ENCODE measurements at places on chromosomes 11 and 22.
A peak's percentile ranks its signal among the peaks of the same experiment; 100 is the strongest.

DNA sequence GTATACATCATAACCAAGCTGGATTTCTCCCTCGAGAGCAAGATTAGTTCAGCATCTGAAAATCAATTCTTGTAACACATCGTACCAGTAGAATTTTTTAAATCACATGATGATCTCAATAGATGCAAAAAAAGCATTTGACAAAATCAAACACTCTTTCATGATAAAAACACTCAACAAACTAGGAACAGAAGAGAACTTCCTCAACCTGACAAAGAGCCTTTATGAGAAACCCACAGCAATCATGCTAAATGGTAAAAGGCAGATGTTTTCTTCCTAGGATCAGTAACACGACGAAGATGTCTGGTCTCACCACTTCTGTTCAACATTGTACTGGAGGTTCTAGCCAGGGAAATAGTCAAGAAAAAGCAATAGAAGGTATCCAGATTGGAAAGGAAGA is 34.1 kb upstream of the TMPRSS4 start:
- no peak for DNase-seq

- no peak for DNase-seq
These were observed 385.7 kb downstream of the AASDHPPT start for GRCh38 chr11:106463154-106463553.

GRCh38 chr11:112785719-112786118 is 175.5 kb upstream of the NCAM1 start:
- DNase-seq = peak; percentile 61

- DNase-seq = no peak
These were observed 129.1 kb upstream of the THY1 start for GRCh38 chr11:119552106-119552485.

GRCh38 chr11:118622376-118623268 is 15.2 kb downstream of the PHLDB1 start:
- DNase-seq = peak; percentile 69

- DNase-seq = peak; percentile 42
These were observed 73.7 kb upstream of the KIRREL3 start for GRCh38 chr11:127074151-127074761.

GRCh38 chr11:70807195-70807543 is 408.8 kb downstream of the CTTN start:
- no peak for DNase-seq

DNA sequence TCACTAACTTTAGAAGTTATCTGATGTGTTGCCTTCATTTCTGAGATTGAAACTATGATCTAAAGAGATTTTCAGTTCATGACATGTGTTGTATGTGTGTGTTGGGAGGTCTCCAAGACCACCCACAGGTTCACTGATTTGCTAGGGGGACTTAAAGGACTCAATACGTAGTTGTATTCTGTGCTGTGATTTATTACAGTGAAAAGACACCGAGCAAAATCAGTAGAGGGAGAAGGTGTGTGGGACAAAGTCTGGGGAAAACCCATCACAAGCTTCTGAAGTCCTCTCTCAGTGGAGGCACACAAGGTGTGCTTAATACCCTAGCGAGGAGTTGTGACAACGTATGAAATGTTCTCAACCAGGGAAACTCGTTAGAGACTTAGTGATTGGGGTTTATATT is 35.6 kb downstream of the RNF169 start:
- DNase-seq = no peak

GRCh38 chr11:2575591-2576051 is 124.2 kb downstream of the KCNQ1OT1 start:
- DNase-seq = no peak

DNA sequence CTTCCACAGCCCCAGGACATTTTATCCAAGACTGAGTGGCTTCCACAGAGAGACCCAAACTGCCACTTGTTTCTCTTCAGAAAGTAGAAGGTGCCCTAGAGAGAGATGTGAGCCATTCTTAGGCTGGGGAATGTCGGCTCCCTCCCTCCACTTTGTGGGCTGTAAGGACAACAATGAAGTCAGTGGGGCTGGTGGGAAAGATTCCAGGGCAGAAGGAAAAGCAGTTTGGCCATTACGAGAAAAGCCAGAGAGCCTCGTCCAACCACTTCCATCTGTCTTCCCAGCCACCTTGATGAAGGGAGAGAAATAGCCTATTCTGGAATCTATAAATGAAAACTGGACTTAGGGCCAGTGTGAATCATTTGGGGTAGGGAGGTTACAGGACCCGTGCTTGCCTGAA is 382.5 kb downstream of the NXPE2 start:
- no peak for DNase-seq

DNA sequence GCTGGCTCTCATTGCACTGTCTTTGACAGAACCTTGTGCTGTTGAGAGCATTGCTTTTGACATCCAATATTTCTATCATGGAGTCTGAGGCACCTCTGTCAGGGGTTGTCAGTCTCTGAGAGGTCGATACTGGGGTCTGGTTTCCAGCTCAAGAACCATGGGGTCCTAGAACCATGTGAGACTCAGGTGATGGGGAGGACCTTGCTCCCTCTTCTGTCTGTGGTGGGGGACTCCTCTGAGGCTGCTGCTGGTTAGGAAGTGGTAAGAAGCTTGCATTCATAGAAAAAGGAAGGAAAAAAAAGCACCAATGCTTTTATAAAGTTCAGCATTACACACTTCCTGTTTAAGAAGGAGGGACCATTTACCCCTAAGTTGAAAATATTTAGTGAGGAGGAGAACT is 91.8 kb upstream of the CD44 start:
- no peak for DNase-seq

GRCh38 chr11:134393638-134394037 is 18.4 kb downstream of the B3GAT1 start:
- DNase-seq = no peak

GRCh38 chr11:125300791-125301218 is 136.3 kb downstream of the PKNOX2 start:
- peak; percentile 16 for DNase-seq

DNA sequence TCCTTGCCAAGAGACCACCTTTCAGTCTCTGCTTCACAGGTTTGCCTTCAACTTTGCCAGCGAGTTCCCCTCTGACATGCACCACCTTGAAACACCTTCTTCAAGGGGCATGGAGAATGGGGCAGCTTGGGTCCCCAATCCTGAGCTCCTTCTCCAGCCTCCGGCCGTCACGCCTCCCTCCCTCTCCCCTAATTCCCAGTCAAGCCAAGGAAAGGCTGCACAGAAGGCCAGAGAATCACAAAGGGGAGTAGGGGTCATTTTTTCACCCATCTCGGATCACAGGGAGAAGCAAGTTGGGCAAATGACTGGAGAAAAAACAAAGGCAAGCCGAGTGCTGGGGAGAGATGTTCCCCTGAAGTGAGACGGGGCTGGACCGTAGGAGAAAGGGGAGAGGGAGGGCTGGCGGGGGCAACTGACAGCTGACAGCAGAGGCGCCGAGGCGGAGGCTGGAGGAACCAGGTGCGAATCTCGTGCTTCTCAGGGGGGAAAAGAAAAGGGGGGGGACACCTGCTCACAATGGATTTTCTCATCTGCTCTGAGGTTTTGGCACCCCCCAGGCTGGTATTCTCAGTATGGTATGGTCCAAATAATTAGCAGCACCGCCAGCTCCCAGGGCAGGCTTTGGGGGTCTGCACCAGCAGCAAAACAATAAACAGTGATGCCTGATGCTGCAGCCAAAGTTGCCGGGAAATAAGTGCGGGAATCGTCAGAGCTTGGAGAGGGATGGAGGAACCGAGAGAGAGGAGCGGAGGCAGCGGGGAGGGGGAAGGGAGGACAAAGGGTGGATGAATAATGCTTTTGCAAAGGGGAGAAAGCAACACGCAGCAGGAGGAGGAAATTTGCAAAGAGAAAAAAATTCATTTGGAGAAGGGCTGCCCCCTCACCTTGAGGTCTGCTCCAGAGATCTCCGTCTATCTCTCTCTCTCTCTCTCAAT is 644 bp downstream of the YPEL4 start:
- DNase-seq = peak; percentile 62

- DNase-seq = no peak
These were observed 14.1 kb upstream of the TMEM121B start for GRCh38 chr22:17135153-17135760.

DNA sequence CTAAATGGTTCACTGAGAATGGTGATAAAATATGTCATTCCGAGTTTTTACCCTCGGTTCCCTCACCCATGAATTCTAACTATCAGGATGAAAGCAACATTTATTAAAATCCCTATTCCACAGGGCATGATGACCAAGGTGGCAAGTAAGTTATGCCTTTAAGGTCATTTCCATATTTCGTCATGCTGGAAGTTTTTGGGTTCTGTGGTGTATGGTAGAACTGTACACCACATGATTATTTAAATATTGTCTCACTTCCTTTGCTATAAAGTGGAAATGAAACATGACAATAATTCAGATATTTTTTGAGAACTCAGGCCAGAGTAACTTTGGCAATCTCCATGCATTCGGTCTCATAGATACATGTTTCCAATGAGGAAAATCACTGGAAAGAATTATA is 68.5 kb upstream of the CARD18 start:
- no peak for DNase-seq

DNA sequence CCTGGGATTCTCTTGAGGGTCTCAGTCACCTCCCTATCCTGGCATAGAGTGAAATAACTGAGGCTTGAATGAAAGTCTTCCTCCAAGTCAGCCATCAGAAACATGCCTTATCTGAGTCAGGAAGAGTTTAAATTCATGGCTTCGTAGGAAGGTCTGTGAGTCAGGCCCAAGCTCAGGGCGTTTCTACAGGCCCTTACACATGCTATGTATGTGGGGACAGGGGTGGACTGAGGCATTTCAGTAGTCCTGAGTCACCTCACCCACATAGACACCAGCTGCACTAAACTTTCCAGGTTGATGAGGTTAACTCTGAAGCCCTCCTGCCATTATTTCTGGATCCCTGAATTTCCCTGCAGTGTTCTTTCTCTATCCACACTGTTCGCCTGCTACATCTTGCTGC is 134.6 kb upstream of the RCN1 start:
- DNase-seq = no peak

DNA sequence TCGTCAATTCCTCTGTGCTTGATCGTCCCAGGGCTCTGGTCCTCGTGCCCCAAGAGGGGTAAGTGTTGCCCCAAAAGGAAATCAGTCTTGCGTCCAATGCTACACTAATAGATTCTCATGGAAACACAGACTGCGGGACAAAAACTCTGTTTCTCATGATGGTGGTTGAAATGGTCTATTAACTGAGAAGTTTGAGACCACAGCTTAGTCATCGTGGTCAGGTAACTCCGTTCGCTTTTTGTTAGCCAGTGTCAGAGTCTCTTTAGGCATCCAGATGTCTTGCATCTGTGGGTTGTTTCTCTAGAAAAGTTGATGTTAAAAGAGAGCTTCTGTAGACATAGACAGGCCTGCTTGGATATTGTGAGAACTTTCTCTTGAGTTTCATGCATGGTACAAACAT is 104.6 kb upstream of the SORL1-AS1 start:
- DNase-seq = no peak

GRCh38 chr11:3879967-3880542 is 24.6 kb downstream of the STIM1 start:
- no peak for DNase-seq

- peak; percentile 89 for DNase-seq
These were observed 21.7 kb downstream of the TMPRSS13 start for GRCh38 chr11:117907276-117908108.

- DNase-seq = peak; percentile 86
These were observed 42.8 kb downstream of the PACS1 start for GRCh38 chr11:66112601-66113499.

- DNase-seq = peak; percentile 42
These were observed 438 bp downstream of the ZW10 start for GRCh38 chr11:113773092-113773415.

- DNase-seq = no peak
These were observed 301.2 kb downstream of the CTTN start for GRCh38 chr11:70699294-70700221.

GRCh38 chr11:5528495-5528894 is 12.0 kb upstream of the UBQLNL start:
- DNase-seq = no peak

DNA sequence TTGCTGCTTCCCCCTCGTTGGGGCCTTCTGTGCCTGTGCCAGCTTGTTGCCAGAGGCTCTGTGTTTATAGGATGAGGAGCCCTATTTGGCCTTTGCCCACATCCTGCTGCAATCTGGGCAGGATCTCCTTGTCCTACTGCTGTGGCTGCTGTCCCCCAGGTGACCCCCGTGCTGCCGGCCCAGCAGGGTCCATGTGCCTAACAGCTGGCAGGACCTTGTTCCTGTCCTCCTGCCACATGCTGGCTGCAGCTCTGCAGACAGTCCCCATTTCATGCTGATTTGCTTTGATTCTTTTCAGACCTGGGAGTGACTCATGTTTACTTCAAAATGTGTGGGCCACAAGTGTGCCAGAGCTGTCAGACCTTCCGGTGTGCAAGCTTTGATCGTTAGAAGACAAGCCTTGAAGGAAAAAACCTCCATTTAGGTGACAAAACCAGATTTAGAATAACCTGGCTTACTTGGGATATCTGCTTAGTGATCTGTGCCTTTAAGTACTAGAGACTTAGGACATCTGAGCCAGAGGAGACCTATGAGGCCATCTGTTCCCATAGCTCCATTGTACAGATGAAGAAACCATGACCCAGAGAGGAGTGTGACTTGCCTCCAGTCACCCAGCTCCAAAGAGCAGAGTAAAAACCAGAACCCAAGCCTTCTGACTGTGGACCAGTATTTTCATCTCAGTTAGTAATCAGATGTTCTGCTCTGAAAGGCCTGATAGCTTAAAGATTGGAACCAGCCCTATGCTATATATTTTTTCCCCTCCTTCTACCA is 11.1 kb downstream of the NAV2 start:
- DNase-seq = peak; percentile 78

DNA sequence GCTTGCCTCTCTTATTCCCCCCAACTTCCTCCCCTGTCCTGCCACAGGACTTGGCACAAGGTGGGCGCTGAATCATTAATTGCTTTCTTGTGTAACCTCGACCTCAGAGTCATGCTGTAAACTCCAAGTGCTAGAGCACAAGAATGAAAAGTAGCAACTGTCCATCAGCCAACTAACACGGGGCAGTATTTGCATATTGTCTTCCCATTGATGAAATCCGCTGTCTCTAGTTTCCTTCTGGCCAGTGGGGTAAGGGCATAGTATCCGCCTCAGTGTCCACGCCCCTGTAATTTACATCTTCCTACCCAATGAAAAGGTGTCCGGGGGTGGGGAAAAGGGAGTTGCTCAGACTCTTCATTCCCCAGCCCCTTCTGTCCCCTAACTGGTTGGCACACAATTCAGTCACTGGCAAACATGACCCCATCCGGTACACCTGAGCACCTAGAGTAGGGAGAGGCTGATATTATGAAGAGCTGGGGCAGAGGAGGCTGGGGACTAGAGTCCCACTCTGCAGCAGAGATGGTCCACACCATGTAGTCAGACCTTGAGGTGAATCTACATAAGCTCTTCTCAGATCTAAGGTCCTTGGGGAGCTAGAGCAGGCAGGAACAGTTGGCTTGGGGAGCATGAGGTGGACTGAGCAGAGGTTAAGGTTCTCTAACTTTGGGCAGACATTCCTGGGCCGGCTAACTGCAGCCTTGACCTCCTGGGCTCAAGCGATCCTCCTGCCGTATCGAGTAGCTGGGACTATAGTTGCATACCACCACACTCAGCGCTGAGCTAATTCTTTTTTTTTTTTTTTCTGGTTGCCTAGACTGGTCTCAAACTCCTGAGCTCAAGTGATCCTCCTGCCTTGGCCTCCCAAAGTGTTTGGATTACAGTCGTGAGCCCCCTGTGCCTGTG is 6.8 kb upstream of the GGA1 start:
- DNase-seq = peak; percentile 78

- no peak for DNase-seq
These were observed 260.2 kb upstream of the NARS2 start for GRCh38 chr11:78834886-78835285.

- DNase-seq = no peak
These were observed 4.7 kb downstream of the LMF2 start for GRCh38 chr22:50502628-50503474.

- no peak for DNase-seq
These were observed 38.7 kb downstream of the CD82 start for GRCh38 chr11:44604171-44604581.

Measured in foreskin fibroblast (primary cell).